Neuronal stem cell (in vitro differentiated cells): ENCODE measurements at places on chromosomes 4 and X.

DNA sequence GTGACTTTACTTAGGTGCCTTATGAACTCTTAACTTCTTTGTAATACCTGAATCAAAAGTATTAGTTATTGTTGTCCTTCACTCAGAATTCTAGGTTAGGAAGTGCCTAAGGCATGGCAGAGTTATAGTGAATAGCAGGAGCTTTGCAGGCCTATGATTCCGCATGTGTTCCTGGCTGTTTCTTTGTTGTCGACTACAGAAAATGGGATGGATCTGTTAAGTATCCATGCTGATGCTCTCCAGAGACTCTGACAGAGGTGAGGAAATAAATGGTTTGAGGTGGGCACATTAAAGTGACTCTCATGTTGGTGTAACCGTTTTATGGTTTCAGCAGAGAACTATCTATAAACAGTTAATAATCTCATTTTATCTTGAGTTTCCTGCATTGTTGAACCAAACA is 1601.3 kb downstream of the PCDH7 start:
- DNase-seq: no peak

- peak; percentile 49 for DNase-seq
Measured at GRCh38 chr4:68271851-68272357, 26.4 kb upstream of the TMPRSS11B start.

GRCh38 chr4:140326395-140326993 is 47.0 kb upstream of the SCOC start:
- no peak for DNase-seq

DNA sequence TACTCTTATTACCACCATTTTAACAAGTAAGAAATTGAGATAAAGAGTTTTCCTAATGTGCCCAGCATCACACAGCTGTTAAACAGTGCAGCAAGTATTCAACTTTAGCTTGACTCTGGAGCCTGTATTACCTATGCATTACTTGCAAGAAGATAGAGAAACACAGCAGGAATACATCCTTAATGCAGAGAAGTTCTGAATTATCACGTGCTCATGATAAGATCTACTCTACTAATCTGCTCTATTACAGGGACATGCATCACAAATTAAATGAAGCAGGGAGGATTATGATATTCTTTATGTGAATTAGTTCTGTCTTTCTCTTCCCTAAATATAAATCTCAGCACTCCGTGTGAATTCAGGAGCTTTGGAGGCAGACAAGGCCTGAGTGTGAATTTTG is 39.0 kb upstream of the PDGFC start:
- DNase-seq: no peak

GRCh38 chrX:71609095-71609750 is 9.1 kb downstream of the CXCR3 start:
- no peak for DNase-seq

DNA sequence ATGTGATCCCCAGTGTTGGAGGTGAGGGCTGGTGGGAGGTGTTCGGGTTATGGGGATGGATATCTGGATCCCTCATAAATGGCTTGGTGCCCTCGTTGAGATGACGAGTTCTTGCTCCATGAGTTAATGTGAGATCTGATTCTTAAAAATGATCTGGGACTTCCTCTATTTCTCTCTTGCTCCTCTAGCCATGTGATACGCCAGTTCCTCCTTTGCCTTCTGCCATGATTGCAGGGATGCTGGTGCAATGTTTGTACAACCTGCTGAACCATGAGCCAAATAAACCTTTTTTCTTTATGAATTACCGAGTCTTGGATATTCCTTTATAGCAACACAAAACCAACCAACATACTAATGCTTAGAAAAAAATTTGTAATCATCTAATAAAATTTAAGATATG is 56.6 kb downstream of the STAP1 start:
- no peak for DNase-seq

GRCh38 chr4:181528570-181529184 is 714.5 kb upstream of the TENM3 start:
- peak; percentile 77 for DNase-seq

DNA sequence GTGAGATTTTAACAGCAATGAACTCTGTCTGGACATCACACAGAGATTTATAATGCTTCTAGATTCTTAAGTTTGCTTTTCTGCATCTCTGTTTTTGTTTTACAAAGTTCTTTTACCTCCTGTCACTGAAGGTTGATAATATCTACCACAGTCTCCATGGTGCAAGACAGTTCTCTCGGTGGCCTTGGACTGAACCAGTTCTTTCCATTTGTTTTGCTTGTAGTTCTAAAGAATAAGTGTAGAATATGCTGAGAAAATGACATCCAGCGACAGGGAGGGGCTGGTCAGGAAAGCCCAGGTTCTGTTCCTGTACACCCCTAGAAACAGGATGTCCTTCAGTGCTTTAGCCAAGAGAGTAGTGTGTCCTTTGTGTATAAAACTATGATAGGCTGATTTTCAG is 1079.5 kb upstream of the INTU start:
- no peak for DNase-seq

DNA sequence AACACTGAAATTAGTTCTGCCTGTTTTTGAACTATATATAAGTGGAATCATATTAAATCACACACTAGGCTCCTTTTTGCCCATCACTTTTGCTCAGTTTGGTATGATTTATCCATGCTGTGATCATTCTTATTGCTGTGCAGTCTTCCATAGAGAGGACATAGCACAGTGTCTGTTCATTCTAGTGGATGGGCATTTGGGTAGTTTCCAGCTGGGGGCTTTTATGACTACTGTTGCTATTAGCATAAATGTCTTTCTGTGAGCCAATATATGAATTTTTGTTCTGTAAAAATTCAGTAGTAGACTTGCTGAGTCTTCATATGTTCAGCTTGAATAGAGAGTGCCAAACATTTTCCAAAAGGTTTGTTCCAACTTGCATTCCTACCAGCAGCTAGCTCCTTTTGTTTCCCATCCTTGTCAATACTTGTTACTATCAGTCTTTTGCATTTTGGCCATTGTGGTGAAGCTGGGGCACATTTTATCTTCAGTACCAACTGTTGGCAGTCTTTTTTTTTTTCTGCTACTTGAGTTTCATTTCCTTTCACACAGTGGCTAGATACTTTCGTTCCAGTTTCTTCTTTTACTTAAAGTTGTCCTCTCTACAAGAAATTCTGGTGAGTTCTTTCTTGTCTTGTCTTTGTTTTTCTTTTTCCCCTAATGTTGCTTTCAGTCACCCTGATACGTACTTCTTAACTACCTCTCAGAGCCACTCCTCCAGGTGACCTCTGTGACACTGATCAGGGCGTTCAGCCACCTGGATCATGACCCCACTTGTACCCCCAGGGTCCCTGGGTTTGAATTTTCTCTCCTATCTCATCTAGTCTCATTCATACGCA is 87.0 kb downstream of the ANXA3 start:
- no peak for DNase-seq

DNA sequence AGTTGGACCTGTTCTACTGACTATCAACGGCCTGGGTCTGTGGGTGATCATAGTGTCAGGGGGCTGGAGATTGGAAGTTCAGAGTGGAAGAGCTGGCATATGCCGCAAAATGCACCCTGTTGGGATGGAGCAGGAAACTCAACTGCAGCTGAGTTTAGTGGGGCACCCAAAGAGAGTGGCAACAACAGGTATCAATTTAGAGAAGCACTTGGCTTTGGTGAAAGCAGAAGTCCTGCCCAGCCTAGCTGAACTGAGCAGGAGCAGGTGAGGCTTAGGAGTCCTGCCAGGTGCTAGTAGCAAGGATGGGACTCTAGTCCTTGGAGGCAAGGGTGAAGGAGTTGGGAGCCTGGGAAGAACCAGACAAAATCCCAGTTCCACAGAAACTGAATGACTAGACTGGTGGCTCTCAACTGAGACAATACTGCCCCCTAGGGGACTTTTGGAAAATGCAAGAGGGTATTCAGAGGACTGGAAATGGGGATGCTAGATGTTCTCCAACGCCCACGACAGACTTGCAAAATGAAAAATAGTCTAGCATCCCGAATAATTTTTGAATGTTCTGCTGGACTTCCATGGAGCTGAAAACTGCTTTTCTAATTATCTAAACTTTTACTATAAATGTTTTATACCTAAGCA is 49.4 kb downstream of the RTL9 start:
- DNase-seq: peak; percentile 62

DNA sequence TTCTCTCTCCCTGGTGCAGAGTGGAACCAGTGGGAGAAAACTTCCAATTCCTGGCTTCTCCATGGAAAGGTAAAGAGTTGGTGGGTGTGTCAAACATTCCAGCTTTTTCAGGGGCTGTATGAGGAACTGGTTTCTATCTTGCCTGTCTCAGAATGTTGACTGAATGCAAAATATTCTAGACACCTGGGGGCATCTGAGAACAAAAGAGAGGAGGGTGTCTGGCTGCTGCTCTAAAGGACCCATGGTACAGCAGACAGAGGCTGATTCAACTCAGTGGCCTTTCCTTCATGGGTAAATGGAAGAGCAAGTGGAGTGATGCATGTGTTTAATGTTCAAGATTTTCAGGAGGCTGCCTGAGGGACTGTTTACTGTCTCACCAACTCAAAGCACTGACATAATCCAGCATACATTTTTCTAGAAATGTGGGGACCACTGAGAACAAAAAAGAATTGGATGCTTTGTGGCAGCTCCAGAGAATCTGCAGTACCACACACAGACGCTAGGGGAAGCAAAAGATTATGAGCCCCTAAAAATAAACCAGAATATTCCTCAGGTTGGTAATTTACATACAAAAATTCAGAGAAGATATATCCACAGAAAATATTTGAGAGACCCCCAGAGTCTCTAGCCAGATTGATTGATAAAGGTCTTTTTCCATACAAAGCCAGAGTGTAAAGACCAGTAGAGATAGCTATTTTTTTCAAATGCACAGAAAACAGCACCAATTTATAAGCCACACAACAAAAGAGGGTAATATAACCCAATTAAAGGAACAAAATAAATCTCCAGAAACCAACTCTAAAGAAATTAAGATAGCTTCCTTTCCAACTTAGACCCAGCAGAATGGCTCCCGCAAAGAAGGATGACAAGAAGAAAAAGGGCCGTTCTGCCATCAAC is 48.0 kb upstream of the STARD8 start:
- DNase-seq: no peak

GRCh38 chr4:57233386-57233785 is 123.2 kb upstream of the IGFBP7 start:
- no peak for DNase-seq

DNA sequence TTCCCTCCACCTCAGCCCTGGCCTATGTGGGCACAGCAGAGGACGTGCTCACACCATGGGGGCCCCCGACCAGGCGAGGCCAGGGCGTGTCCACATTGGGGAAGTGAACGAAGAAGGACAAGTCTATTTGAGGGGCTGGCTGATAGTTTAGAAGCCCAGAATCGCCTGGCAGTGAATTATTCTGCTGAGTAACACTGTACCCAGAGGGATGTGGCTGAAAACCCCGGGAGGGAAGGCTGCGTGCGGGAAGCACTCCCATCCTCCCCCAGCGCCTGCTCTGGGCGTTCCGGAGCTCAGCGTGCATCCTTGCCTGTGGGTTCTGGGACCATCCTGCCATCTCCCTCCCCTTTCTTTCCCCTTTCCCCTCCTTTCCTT is 66.6 kb downstream of the TRMT44 start:
- no peak for DNase-seq

GRCh38 chrX:63917296-63917695 is 132.3 kb upstream of the ARHGEF9 start:
- no peak for DNase-seq

GRCh38 chr4:122005064-122005755 is 53.4 kb upstream of the TRPC3 start:
- no peak for DNase-seq
